A549 treated with RU486 at 1 μM for 4 hours (cell line): ENCODE measurements at places on chromosomes 5 and 9. TPM values are rescaled to one million over a fixed set of nuclear protein-coding genes. Genes with fewer than 3 reads are reported as not detected.

Gene SPINK6
- total RNA-seq: 0.31 to 0.52 TPM (median 0.37 TPM) in 4 of 5 replicates, not detected in the other

Gene CYSRT1
- 2.7 to 4.3 TPM (median 4.1 TPM) in 5 replicates for total RNA-seq

Gene CD180
- not detected in 5 replicates for total RNA-seq

Gene PIP5K1B
- total RNA-seq: 0.03 TPM in 1 of 5 replicates, not detected in the others

Gene IFNA16
- not detected in 5 replicates for total RNA-seq

Gene MVB12B
- total RNA-seq: 5.8 to 7.9 TPM (median 7.6 TPM) in 5 replicates

Gene UAP1L1
- total RNA-seq: 9.3 to 14.6 TPM (median 11.2 TPM) in 5 replicates

Gene KIAA0825
- 0.16 to 0.64 TPM (median 0.35 TPM) in 5 replicates for total RNA-seq

Gene LRRC19
- total RNA-seq: not detected in 5 replicates

Gene FOCAD
- 16.6 to 19.4 TPM (median 17.2 TPM) in 5 replicates for total RNA-seq

Gene RMI1
- 4.5 to 12.9 TPM (median 10.9 TPM) in 5 replicates for total RNA-seq

Gene PAIP1
- total RNA-seq: 91.5 to 120 TPM (median 118 TPM) in 5 replicates

Gene PCSK1
- 0.35 to 0.97 TPM (median 0.67 TPM) in 5 replicates for total RNA-seq

Gene SPATA31A3
- not detected in 5 replicates for total RNA-seq

Gene RGS3
- 24.6 to 25.9 TPM (median 25.1 TPM) in 5 replicates for total RNA-seq

Gene FOXD4L6
- 0.11 TPM in 1 of 5 replicates, not detected in the others for total RNA-seq

Gene BARHL1
- not detected in 5 replicates for total RNA-seq

Gene OBP2B
- not detected in 5 replicates for total RNA-seq

Gene MAT2B
- 41.6 to 53.9 TPM (median 48.5 TPM) in 5 replicates for total RNA-seq

Gene MRPL22
- total RNA-seq: 48.4 to 73.4 TPM (median 57.6 TPM) in 5 replicates

Gene PCDHB4
- total RNA-seq: 0.03 to 0.08 TPM (median 0.05 TPM) in 5 replicates

Gene PRR16
- 0.09 TPM in 1 of 5 replicates, not detected in the others for total RNA-seq

Gene KLHL3
- 0.14 to 0.39 TPM (median 0.18 TPM) in 5 replicates for total RNA-seq

Gene LAMC3
- total RNA-seq: 1.4 to 2.6 TPM (median 2.1 TPM) in 5 replicates

Gene SLC1A1
- total RNA-seq: 1.0 to 1.7 TPM (median 1.5 TPM) in 5 replicates

Gene ELAVL2
- total RNA-seq: 0.10 to 0.19 TPM in 2 of 5 replicates, not detected in the others

Gene STK10
- total RNA-seq: 24.4 to 29.7 TPM (median 26.6 TPM) in 5 replicates

Gene TMEM174
- not detected in 5 replicates for total RNA-seq

Gene SVEP1
- total RNA-seq: 1.2 to 1.7 TPM (median 1.6 TPM) in 5 replicates

Gene IL9
- total RNA-seq: not detected in 5 replicates

Gene MRPL41
- 53.0 to 92.3 TPM (median 89.7 TPM) in 5 replicates for total RNA-seq

Gene DMRT3
- total RNA-seq: not detected in 5 replicates

Gene SCGB3A2
- total RNA-seq: not detected in 5 replicates

Gene ANKRD20A1
- total RNA-seq: 0.56 to 1.3 TPM (median 1.0 TPM) in 5 replicates

Gene SERF1B
- total RNA-seq: 76.2 to 95.5 TPM (median 79.1 TPM) in 5 replicates

Gene NREP
- 2.3 to 3.3 TPM (median 2.5 TPM) in 5 replicates for total RNA-seq

Gene PCDHGB2
- total RNA-seq: 0.08 TPM in 2 of 5 replicates, not detected in the others

Gene OBP2A
- not detected in 5 replicates for total RNA-seq

Gene IL3
- total RNA-seq: not detected in 5 replicates

Gene NTRK2
- total RNA-seq: 0.01 to 0.07 TPM in 2 of 5 replicates, not detected in the others

Gene FAM193B
- total RNA-seq: 18.7 to 31.7 TPM (median 26.3 TPM) in 5 replicates

Gene OR1K1
- total RNA-seq: not detected in 5 replicates

Gene KIF12
- total RNA-seq: 1.4 to 2.7 TPM (median 2.1 TPM) in 5 replicates

Gene ZDHHC11B
- 1.1 to 1.7 TPM (median 1.3 TPM) in 5 replicates for total RNA-seq

Gene EPB41L4B
- total RNA-seq: 7.4 to 11.4 TPM (median 10.8 TPM) in 5 replicates

Gene PALM2AKAP2
- total RNA-seq: 0.22 to 0.51 TPM (median 0.46 TPM) in 5 replicates

Gene IRGM
- 0.06 to 0.37 TPM (median 0.15 TPM) in 3 of 5 replicates, not detected in the others for total RNA-seq

Gene PTPRD
- 0.11 to 0.49 TPM (median 0.35 TPM) in 5 replicates for total RNA-seq

Gene UBTD2
- 7.9 to 16.7 TPM (median 15.5 TPM) in 5 replicates for total RNA-seq

Gene SPINK7
- total RNA-seq: not detected in 5 replicates

Gene CEP78
- 14.9 to 20.1 TPM (median 17.5 TPM) in 5 replicates for total RNA-seq

Gene TMOD1
- total RNA-seq: 2.3 to 3.3 TPM (median 2.6 TPM) in 5 replicates
